Skeletal muscle cell (primary cell): ENCODE measurements at places on chromosomes 16 and 17.

DNA sequence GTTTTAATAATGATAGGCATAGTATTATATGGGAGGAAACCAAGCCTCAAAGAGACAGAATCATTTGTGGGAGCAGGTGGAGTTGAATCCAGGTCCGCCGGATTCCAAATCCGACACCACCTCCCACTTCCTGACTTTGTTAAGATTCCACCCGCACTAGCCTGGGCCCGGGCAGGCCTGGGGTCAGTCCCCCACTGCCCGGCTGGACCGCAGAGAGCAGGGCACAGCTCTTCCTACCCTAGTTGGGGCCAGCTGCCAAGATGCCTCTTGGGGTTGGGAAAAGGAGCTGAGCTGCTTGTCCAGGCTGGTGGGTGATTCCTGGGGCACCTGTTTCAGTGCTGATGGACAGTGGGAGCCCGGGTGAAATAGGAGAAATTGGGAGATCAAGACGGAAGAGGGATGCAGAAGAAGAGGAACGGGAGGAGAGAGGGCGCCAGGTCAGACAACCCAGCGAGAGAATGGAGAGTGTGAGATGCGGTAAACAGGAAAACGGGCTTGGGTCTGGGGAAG lies 53.9 kb downstream of the OR1D5 start:
- no peak for DNase-seq

GRCh38 chr17:38353086-38353604 lies 1.5 kb downstream of the SOCS7 start:
- no peak for DNase-seq

GRCh38 chr16:84874004-84874435 lies 54.2 kb downstream of the CRISPLD2 start:
- DNase-seq: no peak

- DNase-seq: no peak
Observed at GRCh38 chr17:48892940-48893645, 506 bp downstream of the ATP5MC1 start.

DNA sequence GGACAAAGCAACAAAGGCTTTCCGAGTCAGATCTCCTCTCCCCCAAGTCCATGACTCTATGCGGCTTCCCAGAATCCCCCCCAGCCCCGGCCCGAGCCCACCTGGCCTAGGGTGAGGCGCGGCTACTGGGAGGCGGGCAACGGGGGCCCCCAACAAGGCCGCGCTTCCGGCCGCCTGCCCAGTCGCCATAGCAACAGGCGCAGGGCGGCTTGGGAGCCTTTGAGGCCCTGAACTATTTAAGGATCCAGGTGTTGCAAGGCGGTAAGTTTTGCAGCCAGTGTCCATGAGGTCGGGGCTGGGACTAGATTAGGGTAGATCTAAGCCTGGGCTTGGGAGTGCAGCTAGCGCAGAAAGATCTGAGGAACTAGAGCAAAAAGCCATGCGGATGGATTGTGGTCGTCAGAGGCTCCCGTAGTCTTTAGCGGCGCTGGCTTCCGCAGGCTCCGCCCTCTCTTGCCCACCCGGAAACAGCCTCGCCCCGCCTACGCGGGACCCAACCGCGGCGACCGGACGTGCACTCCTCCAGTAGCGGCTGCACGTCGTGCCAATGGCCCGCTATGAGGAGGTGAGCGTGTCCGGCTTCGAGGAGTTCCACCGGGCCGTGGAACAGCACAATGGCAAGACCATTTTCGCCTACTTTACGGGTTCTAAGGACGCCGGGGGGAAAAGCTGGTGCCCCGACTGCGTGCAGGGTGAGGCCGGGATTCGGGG lies at the start of the genes KIAA0753 and TXNDC17:
KIAA0753 (minus strand) TSS at position 176 of the 711 bp plus-strand sequence. CDS start 5,608 bp downstream, outside the sequence.
TXNDC17 (plus strand) TSS at position 525 of the 711 bp plus-strand sequence; CDS start at position 548, 23 bp downstream.
- peak; percentile 65 for DNase-seq

DNA sequence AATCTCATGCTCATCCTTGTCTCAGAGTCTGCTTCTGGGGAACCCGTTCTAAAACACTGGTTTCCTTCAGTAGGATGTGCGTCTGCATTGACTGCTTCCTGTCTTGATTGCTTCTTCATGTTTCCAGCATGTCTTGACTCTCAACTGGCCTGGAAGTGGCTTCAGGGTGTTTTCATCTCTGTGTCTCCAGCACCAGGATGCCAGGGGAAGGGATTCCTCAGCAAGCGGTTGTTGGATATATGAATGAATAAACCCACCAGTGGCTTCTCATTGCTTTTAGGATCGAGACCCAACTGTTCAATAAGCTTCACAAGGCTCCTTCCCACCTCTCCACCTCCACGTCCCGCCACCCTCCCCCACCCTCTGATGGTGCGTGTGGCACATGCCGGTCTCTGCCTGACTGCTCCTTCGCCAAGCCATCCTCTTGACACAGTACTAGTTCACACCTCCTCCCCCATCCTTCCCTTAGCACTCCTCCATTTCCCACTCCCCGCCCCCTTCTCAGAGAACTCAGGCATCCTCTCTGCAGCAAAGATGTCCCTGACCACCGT lies 14.1 kb upstream of the TNS4 start:
- DNase-seq: no peak

DNA sequence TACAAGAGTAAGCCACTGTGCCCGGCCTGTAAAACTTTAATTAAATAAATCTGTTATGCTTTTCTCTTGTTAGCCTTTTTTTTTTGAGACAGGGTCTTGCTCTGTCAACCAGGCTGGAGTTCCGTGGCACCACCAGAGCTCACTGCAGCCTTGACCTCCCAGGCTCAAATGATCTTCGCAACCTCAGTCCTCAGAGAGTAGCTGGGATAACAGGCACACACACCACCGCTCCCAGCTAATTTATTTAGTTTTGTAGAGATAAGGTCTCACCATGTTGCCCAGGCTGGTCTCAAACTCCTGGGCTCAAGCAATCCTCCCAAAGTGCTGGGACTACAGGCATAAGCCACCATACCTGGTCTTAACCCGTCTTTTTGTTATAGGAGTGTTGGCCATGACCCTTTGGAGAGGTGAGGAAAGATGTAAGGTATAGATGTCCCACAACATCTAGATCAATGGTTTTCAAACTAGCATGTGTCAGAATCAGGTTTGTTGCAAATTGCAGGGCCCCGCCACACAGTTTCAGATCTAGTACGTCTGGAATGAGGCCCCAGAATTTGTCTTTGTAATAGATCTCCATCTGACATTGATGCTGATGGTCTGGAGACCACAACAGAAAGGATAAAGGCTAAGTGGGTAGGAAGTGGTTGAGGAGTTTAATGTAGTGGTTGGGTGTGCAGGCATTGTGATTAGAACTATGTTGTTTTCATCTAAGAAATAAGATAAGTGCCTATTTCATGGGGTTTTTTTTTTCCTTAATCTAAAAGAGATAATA lies 4.3 kb upstream of the GGA2 start:
- no peak for DNase-seq

GRCh38 chr16:24873028-24873427 lies 27.3 kb downstream of the SLC5A11 start:
- no peak for DNase-seq

DNA sequence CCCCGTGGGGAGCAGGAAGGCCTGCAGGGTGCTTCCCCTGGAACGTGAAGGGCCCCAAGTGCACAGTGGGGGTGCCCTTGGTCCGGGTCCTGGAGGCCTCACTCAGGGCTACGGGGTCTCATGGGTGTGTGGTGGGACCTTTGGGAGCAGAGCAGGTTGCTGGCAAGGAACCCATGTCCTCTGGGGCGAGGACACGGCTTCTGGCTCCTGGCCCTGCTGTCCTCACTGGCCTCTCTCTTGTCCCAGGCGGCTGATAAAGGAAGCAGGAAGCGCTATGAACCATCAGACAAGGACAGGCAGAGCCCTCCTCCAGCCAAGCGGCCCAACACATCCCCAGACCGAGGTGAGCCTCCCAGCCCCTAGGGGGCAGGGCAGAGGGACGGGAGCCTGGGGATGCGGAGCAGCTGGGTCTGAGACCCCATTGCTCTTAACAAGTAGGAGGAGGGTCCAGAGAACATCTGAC lies 9.8 kb upstream of the IL17C start:
- DNase-seq: no peak

DNA sequence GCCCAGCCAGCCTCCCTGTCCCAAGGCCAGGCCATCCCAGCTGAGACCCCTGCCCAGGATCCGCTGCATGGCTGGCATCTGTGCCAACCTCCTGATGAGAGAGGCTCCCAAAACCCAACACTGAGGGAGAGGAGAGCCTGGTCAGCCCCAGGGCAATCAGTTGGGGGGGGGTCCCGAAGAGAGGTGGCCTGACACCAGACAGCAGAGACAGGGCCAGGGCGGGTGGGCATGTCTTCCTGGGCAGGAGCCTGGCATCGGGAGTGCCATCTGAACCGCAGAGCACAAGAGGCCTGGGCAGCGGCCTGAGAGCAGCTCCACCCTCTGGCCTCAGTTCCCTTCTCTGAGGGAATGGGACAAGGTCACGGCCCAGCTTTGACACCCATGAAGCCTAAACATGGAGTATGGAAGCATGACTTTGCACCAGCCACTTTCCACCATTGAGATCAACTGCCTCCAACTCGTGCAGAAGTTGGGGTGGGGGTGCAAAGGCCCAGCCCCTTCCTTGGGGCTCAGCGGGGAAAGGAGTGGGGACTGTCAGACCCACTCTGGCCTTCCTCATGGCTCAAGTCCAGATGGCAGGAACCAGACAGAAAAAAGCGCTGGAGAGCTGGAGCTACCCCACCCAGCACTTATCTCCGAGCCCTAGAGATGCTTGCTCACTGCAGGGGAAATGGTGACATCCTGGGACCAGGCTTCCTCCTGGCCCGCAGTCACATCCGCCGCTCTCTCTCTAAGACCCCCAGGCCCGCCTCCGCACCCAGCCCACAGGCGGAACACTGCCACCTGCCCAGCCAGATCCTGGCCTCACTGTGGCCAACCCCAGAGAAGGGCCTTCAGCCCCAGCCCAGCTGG lies 9.7 kb downstream of the RHBDF2 start:
- no peak for DNase-seq

DNA sequence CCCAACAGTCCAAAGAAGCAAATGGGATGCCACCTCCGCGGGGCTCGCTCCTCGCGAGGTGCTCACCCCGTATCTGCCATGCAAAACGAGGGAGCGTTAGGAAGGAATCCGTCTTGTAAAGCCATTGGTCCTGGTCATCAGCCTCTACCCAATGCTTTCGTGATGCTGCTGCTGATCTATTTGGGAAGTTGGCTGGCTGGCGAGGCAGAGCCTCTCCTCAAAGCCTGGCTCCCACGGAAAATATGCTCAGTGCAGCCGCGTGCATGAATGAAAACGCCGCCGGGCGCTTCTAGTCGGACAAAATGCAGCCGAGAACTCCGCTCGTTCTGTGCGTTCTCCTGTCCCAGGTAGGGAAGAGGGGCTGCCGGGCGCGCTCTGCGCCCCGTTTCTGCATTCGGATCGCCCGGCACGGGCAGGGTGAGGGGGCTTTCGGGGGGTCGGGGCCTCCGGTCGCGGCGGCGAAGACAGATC lies at the start of gene CDH13:
CDH13 (plus strand) TSS at position 179 of the 471 bp plus-strand sequence.
- no peak for DNase-seq

DNA sequence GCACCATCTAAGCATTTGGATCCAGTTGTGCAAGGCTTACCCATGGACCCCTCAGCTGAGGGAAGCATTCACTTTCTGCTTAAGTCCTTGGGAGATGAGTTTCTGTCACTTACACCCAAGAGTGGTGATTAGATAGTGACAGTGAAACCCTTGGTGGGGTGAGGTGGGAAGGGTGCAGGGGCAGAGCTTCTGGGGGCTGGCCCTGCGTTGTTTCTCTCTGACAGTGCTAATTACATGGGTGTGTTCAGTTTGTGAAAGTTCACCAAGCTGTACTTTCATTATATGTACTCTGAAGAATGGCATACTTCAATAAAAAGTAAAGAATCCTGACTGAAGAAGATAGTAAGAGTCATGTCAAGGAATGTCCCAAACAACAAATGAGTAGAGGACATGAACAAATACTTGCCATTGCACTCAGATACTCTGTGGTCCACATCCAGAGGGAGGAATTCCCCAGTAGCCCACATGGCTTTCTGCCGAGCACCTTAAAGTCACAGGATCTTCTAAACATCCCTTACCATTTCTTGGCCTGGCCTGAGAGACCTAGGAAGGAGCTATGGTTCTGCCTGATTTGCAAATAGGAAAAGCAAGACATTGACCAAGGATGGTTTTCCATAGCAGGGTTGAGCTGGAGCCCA lies 8.4 kb downstream of the CHST6 start:
- no peak for DNase-seq

DNA sequence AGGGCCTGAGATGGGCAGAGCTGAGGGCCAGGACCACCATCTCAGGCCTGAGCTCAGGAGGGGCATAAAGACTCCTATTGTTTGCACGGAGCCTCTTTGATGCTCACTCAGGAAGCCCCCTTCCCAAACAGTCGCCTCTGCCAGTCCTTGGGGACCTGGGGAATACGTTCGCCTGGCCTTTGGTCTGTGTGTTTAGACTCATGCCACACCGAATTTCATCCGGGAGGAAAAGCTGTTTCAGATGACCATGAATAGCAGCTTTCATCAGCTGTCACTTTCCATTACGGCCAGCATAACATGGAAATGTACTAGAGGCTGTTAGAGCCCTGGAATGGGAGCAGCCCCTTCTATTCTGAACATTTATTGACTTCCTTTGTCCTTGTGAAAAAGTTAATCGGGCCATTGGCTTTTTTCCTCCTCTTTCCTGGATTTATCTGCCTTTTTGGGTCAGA lies 139.0 kb downstream of the HS3ST3A1 start:
- DNase-seq: no peak

- no peak for DNase-seq
Observed at GRCh38 chr17:33639103-33639880, 346.2 kb upstream of the ASIC2 start.

DNA sequence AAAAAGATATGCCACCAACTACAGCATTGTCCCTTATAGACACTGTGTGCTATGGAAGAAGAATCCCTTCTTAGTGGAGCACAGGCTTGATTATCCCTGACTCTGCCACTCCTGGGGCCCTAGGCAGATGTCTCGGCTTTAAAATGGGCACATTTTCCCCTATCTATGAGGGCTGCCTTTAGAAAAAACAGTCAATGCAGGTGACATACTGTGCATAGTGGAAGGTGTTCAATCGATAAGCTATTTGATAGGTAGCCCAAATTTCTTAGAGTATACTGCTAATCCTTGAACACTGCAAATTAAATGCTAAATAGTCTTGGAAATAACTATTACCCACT lies 64.4 kb downstream of the PARN start:
- DNase-seq: no peak

- DNase-seq: no peak
Observed at GRCh38 chr16:1163567-1164055, 10.7 kb downstream of the CACNA1H start.

- DNase-seq: no peak
Observed at GRCh38 chr16:177394-177822, 928 bp downstream of the HBA1 start.

DNA sequence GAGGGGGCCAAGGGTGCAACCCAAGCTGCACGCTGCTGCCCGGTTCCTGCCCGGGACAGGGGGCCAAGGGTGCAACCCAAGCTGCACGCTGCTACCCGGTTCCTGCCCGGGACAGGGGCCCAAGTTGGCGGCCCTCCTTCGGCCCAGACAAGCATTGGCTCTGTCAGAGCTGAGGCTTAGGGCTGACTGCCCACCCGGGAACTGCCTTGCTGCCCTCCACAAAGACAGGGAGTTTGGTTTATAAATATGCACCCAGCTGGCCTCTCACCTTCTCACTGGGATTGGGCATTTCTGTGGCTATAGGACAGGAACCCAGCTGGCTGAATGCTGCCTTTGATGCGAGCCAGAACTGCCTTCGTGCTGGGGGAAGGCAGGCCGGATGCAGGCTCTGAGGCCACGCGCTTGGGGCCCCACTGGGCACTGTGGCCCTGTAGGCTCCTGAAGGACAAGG lies 105.7 kb downstream of the IRX5 start:
- no peak for DNase-seq
